Lung microvascular endothelial cell (primary cell): ENCODE measurements at places on chromosomes 5 and 9. TPM values are rescaled to one million over a fixed set of nuclear protein-coding genes. Genes with fewer than 3 reads are reported as not detected.

Gene PCDHGA6
- total RNA-seq: 1.7 and 2.4 TPM in 2 replicates

Gene ZNF354C
- 5.0 and 6.1 TPM in 2 replicates for total RNA-seq

Gene GDNF
- total RNA-seq: not detected in 2 replicates

Gene ARHGEF37
- total RNA-seq: 9.8 and 16.1 TPM in 2 replicates

Gene PCDHGA2
- 0.65 and 0.79 TPM in 2 replicates for total RNA-seq

Gene MCTP1
- total RNA-seq: 29.9 and 55.8 TPM in 2 replicates

Gene SLC6A3
- not detected in 2 replicates for total RNA-seq

Gene ALDOB
- total RNA-seq: 0.20 and 0.22 TPM in 2 replicates
